ENCODE measurements at places on chromosomes 12 and 14.

DNA sequence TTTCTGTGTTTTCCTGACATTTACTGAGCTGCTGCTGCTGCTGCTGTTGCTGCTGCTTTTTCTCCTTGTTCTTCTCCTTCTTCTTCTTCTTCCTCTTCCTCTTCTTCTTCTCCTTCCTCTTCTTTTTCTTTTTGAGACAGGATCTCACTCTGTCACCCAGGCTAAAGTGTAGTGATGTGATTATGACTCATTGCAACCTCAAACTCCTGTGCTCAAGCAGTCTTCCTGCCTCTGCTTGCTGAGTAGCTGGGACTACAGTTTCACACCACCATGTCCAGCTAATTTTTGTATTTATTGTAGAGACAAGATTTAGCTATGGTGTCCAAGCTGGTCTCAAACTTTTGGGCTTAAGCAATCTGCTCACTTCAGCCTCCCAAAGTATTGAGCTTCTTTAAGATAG is 95.8 kb downstream of the TMTC3 start:
- no peak for DNase-seq

DNA sequence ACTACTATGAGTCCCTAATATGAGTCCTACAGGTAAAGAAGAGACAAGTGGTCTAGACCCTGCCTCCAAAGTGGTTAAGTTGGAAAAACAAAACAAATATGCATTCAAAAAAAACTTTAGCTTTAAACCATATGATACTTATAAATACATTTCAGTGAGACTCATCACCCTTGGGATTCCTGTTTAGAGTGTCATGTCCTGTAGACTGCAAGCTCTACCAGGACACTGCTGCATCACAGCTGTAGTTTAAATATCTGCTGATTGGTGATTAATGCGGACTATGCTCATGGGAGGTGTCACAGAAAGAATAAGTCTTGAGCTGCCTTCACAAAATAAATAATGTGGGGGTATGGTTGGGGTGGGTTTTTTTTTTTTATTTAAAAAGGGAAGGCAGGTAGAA is 8.8 kb upstream of the LGR5 start:
- DNase-seq = no peak

DNA sequence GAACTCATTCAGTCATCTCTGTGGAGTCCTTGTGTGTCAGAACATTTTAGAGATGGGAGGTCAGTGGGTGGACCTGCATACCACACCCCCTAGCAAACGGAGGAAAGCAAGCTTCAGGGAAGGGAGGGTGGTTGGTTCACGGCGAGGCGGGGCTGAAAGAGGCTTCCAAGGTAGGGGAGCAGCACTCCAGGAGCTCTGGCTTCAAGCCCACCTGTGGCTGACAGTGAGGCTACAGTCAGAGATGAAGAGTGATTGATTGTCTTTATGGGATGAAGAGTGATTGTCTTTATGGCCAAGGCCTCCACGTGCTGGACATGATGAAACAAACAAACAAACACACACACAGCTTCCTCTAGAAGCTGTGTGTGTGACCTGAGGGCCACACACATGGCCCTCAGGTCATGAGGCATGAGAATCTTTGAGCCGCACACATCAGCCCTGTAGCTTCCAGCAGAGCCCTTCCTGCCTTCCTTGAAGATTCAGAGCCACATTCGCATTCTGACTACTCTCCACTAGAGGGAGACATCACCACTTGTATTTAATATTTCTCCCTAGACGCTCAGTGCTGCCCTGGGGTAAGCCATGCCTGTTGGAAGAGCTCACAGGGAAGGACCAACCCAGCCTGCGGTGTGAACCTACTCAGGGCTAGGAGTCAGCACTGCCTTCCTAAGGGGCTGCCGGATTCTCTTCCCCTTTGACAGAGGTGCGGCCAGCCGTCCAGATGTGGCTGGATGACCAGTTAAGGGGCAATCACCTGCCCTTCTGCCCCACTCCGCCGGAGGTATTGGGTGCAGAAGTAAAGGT is 54.4 kb upstream of the KCNA1 start:
- peak; percentile 30 for DNase-seq

GRCh38 chr14:79419571-79420327 is 791.6 kb downstream of the DIO2 start:
- DNase-seq = no peak

- DNase-seq = peak; percentile 86
These were observed at the start of gene UNC119B for GRCh38 chr12:120710031-120710804. Gene UNC119B (plus strand): TSS chr12:120710458. CDS start chr12:120710475, 17 bp downstream.

DNA sequence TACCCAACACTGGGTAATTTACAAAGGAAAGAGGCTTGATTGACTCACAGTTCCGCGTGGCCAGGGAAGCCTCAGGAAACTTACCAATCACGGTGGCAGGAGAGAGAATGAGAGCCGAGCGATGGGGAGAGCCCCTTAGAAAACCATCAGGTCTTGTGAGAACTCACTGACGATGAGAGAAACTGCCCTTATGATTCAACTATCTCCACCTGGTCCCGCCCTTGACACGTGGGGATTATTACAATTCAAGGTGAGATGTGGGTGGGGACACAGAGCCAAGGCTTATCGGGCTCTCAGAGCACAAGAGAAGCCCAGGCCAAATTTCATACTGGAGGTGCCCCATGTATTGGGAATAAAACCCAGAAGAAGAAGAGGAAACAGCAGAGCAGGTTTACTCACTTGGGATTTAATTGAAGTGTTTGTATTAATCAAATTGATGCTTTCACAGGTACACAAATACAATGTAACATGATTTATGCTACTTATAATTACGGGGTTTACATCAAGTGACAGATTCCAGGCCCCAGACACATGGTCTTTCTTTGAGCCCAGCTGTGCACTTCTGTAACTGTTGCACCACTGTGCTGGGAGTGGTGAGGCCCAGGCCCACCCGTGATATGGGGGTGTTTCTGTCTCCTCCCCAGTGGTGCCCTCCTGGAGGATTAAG is 8.2 kb upstream of the CCDC85C start:
- DNase-seq = no peak

- DNase-seq = no peak
These were observed 506 bp downstream of the CRY1 start for GRCh38 chr12:107092669-107093416.

DNA sequence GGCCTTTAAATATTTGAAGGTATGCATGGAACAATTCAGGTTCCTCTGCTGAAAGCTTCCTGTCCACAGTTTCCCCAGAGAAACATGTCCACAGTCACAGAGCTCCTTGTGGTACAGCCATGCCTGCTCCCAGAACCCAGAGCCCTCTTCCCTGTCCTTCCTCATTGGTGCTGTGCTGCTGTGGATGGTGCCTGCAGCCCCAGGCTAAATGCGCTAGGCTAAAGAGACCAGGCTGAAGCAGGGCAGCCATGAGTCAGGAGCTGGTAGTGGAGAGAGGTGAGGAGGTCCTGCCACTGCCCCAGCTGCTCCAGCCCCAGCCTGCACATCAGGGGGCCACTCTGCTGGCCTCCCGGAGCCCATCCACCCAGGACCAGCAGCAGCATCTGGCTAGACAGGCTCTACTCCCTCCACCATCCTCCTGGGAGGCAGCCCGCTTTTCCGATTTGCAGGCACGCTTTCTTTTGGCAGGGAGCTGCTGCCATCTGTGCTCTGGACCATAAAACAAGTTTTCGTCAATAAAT is 65.4 kb upstream of the DDX11 start:
- DNase-seq = no peak

DNA sequence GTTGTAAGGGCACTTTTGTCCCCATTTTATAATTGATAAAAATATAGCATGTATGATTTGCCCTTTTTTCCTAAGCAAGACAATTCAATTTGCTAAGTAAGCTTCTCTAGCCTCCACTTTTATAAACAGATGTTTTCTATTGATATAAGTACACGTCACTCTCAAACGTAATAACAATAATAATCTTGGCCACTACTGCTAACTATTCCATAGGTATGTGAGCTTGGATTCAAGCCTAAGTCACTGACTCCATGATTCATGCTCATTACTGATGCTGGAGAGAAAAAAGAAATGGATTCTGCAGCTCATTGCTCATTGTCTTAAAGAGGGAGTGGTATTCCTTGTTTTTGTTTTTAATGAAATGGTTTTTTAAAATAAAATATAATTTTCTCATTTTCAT is 661.0 kb downstream of the GALC start:
- no peak for DNase-seq

DNA sequence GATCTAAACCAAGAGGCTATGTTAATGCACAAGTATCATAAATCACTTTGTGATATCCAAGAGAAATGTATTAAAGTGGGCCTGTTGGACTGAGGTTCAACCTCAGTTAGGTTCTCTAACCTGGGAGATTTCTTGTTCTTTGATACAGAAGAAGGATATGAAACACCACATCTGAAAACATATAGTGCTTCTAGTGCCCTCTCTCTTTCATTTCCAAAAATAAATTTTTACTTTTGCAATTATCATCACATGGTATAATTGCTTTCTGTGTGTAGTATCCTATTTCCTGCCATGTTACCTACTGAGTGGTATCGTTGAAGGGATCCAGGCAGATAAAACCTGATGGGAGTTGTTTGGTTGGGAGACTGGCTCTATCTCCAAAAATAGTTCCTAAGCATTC is 264.9 kb downstream of the CCER1 start:
- no peak for DNase-seq

- no peak for DNase-seq
These were observed 170.6 kb upstream of the CCDC196 start for GRCh38 chr14:66315548-66315947.

GRCh38 chr14:89507521-89507920 is 90.5 kb upstream of the FOXN3 start:
- DNase-seq = no peak

DNA sequence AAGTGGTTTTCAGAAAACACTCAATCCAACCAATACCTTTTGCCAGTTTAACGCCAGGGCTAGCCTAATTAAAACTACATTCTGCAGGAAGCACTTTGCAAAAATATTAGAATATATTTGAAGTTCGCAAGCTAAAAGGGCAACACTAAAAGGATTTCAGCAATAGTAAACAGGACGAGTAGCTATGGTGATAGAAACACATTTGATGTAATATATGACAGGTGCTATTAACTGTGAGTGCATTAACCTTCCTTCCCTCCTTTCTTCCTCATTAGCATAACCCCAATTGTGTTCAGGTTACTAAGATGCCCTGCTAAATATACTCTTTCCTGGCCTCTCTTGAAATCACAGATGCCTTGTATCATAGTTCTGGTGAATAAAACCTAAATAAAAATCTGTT is 85.6 kb upstream of the TMCC3 start:
- no peak for DNase-seq

DNA sequence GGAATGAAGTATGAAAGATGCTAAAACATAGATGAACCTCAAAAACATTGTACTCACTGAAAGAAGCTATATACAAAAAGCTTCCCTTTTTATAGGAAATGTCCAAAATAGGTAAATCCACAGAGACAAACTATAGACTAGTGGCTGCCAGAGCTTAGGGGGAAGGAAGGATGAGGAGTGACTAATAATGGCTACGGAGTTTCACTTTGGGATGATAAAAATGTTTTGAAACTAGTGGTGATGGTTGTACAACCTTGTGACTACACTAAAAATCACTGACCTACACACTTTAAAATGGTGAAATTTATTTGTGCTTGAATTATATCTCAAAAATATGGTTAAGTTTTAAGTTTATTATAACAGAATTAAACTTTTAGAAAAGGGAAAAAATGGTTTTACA is 37.1 kb upstream of the AMN1 start:
- DNase-seq = no peak

- DNase-seq = no peak
These were observed 27.8 kb downstream of the ANKRD9 start for GRCh38 chr14:102481791-102482238.

- DNase-seq = no peak
These were observed 335.8 kb upstream of the E2F7 start for GRCh38 chr12:77401064-77401769.

- no peak for DNase-seq
These were observed 16.7 kb upstream of the ZDHHC22 start for GRCh38 chr14:77158175-77158881.

- DNase-seq = no peak
These were observed 812 bp downstream of the NABP2 start for GRCh38 chr12:56224954-56225353.

GRCh38 chr12:122097927-122098756 is 19.6 kb downstream of the MLXIP start:
- DNase-seq = no peak

DNA sequence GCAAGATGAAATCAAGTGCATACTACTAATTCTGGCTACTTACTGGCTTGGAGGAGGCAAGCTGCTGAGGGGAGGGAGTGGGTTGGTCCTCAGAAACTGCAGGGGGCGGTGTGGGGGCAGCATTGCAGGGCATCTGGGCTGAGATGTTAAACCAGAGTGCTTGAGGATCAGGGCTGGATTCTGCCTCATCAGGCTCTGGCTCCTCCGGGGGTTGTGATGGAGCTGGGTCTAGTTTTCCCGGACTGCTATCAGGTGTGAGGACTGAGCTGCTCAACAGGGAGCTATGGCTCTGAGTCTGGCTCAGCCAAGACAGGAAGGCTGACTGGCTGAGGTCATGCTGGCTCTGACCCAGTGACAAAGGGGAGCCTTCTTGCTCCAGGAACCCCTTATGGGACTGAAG is 28.6 kb downstream of the BAZ2A start:
- no peak for DNase-seq

DNA sequence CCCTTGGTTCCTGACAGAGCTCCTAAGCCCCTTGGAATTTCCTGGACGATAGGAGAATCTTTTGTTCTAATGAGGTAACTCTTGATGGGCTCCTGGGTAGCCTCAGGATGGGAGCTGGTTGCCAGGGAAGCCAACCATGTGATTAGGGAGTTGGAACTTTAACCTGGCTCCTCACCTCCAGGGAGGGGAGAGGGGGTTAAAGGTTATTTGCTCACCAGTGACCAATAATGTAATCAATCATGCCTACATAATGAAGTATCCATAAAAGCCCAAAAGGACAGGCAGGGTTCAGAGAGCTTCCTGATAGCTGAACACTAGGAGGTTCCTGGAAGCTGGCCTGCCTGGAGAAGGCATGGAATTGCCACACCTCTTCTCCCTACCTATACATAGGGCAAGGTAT is 6.2 kb upstream of the CNOT2 start:
- no peak for DNase-seq

DNA sequence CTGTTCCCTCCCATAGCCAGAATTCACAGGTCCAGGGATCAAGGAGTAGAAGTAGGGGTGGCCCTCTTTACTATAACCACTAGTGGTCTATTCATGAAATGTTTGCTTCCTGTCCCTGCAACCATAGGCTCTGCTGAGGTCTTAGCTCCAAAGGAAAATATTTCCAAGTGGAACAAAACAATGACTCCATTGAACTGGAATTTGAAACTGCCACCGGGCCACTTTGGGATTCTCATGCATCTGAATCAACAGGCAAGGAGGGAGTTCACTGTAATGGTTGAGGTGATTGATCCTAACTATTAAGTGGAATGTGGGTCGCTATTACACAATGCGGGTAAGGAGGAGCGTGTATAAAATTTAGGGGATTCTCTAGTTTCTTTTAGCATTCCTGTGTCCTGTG is 197.0 kb downstream of the ETNK1 start:
- DNase-seq = no peak

DNA sequence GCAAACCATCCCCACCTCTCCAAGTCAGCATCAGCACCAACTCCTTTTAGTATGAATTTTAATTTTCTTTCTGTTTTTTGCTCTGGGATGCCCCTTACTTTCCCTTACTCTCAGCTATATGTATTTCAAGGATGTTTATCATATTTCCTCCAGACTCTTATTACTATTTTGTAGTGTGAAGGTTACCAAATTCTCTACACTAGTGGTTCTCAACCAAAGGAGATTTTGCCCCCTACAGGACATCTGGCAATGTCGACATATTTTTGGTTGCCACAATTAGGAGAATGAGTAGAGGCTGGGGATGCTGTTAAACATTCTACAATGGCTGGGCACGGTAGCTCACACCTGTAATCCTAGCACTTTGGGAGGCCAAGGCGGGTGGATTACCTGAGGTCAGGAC is 29.1 kb upstream of the SOS2 start:
- DNase-seq = no peak

Data from stimulated activated effector memory CD8-positive, alpha-beta T cell treated with anti-CD3 and anti-CD28 coated beads, Interleukin-12 subunit alpha, Interleukin-12 subunit beta, amount 100 ng/mL, for 72 hours (primary cell).